Caki2 (cell line): ENCODE measurements at places on chromosomes 3 and 15. TPM values are rescaled to one million over a fixed set of nuclear protein-coding genes. Genes with fewer than 3 reads are reported as not detected.

DNA sequence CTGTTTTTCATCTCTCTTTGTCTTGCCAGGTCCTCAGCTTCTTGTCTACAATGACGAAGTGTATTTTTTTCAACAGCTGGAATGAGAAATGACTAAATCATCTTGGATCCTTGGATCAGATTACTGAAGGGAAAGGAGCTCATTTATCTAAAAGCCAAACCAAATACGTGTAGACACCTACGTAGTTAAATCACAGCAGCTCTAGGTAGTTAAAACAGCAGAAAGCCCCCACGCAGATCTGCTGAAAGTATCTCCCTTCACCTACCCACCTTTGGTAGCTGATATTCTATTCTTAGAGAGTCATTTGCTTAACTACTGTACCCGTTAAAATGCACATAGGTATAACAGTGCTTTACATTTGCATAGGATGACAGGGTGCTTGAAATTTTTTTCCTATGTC is 105.5 kb upstream of the WNT5A start:
- no peak for DNase-seq

DNA sequence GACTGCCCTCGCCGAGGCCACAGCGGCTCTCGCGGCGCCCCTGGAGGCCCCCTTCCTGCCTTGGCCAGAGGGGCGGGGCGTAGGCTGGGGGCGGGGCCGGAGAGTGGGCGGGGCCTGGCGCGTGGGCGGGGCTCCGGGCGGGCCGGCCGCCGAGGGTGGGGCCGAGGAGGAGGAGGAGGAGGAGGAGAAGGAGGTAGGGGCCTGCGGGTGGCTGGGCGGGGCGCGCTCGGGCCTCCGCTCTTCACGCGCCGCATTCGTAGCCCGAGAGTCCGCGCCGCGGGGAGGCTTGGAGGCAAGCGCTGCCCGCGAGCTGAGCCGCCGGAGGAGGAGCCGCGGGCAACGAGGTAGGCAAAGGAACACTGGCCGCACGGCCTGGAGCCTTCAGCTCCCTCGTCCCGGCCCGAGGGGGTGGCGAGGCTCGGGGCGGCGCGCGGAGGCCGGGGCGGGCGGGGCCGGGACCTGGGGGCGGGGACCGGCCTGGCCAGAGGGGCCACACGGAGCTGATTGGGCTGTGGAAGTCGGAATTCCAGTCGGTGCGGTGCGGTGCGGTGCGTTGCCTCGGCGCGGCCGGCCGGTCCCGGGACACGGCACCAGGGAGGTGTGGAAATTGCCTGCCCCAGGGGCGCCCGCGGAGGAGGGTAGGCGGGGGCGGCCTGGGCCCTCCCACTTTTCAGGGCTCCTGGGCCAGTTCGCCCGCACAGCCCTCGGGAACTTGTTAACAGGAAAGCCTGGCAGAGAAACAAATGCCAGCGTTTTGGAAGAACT is at the start of gene PPP2R3A:
Gene PPP2R3A (plus strand): TSS at position 223 of the 765 bp plus-strand sequence. CDS start 35,771 bp downstream, outside the sequence.
- DNase-seq = peak; percentile 91

DNA sequence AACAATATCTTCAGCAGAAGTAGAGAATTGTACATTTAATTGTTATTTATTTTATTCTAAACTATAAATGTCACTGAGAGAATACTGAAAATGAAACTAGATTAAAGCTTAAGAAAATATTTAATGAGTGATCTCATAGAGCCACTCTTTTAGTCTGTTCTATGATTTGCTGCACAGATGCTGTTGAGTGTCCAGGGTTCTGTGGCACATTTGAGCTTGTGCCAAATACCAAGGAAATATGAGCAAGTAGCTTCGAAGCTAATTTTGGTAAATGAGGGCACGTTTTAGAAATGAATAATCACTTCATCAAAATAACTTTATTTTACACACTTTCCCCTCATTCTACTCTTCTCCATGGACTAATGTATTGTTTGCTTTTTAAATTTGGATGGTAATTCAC is 53.6 kb upstream of the THRB start:
- DNase-seq = no peak

DNA sequence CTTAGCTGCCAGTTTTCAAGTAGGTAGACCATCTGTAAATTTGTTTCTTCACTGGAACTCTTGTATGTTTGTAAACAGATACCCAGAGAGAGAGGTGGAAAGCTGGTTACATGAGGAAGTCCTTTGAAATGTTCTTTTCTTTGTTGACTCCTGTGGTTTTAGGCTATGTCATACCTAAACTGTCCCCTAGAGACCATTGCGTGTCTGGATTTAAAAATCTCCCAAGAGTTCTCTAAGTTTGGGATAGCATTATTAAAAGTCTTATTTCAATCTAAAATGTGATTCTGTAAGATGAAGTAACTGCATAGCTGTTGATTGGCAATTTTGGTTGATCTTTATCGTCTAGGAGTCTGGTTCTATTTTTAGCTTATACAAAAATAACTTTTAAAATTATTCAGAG is 127.2 kb downstream of the GHSR start:
- DNase-seq = no peak

DNA sequence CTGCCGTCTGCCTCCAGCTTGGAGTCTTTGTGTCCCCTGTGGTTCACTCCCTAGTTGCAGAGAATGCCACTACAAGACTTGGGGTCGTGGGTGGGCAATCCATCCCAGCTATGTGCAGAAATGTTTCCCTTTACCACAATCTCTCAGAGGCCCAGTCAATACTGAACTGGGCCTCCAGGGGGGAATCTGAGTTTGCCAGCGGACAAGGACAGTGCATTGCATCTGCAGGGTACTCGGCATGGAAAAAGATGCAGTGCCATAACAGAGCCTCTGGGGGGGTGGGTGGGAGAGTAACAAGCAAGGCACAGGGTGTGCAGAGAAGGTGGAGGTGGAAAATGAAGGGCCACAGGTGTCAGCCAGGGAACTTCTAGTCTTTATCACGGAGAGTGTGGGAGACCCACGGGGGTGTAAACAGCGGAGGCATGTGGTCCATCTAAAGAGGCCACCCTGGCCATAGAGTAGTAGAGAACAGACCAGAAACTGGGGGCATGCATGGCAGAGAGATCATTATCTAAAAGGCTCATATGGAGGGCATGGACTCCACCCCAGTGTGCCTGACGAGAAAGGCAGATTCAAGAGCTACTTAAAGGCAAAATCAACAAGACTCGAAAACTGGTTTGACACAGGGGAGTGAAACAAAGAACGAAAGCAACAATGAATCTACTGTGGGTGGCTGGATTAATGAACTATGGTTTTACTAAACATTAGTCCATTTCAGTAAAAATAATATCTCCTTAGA is 182.4 kb downstream of the ANXA2 start:
- DNase-seq = no peak

- DNase-seq = no peak
Observed at GRCh38 chr3:160224256-160224655, 966 bp upstream of the C3orf80 start.

GRCh38 chr3:127037418-127037841 is 54.5 kb downstream of the PLXNA1 start:
- no peak for DNase-seq

The TXNRD3 gene
- 4.4 and 12.3 TPM in 2 replicates for total RNA-seq

DNA sequence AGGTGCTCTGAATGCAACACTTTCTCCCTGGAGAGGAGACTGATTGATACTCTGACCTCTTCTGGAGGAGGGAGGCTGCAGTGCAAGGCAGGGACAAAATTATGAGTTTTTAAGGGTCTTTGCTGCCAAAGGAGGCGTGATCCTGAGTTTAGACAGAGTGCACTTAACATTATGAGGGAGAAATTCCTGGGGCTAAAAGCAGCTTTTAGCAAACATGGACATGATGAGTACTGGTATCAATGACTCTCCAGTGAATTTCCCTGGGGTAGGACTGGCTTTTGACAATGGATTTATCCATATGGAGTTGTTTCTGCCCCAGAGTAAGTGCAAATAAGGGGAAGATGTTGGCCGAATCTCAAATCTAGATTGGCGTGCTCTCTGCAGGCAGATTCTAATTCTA is 133.1 kb downstream of the THSD4 start:
- DNase-seq = no peak

GRCh38 chr15:60399931-60400330 is 2.1 kb upstream of the ANXA2 start:
- no peak for DNase-seq

The CDHR4 gene
- total RNA-seq = not detected in 2 replicates

- no peak for DNase-seq
Observed at GRCh38 chr15:57144448-57144847, 226.0 kb downstream of the TCF12 start.

The LIPC gene
- 0.23 and 4.0 TPM in 2 replicates for total RNA-seq

The ADAMTS17 gene
- not detected in 2 replicates for total RNA-seq

The A4GNT gene
- total RNA-seq = not detected in 2 replicates

GRCh38 chr15:65937054-65937453 is 67.8 kb downstream of the RAB11A start:
- DNase-seq = no peak

GRCh38 chr3:129130291-129130813 is 8.7 kb upstream of the RAB43 start:
- no peak for DNase-seq

The EOMES gene
- not detected in 2 replicates for total RNA-seq

DNA sequence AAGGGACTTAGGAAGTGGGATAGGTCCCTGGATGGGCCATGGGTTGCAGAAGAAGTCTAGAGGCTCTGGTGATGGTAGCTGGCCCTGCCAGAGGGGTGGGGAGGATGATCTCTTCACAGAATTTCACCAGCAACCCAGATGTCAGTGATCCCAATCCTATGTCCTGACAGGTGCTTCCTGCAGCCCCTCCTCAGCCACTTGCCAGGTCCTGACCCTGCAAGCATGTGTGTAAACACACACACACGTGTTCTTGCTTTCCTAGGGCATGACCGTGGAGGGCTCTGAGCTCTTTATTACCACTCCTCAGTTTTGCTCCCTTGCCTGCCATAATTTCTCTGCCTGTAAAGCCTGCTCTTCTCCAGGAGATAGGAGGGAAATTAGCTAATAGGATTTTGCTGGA is 12.5 kb downstream of the TEX264 start:
- no peak for DNase-seq

DNA sequence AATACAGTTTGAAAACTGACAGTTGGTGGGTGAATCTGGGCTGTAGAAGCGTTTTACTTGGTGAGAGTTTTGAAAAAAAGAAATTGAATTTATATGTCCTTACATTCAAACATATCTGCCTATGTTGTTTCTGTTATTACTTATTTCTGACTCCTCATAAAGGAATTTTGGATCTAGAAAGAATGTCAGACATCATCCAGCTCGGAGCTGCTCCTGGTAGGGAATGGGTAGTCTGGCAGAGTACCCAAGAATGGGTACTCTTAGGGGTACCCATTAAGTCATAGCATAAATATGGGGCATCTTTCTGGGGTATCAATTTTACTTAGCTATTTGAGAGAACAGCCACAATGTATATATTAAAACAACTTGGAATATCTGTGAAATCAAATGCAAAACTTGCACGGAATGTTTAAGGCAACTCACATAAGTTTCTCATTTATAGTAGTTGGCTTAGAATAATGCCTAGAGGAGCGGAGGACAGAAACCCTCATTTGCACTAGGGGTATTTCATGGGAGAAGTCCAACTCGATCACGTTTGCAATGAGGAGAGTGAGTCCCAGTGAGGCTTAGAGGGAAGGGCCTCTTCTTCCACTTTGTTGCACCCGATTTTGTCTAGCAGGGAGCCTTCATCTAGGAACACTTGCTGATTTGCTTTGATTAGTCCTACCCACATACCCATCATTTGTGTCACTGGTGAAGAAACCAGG is 2.4 kb upstream of the LARP6 start:
- DNase-seq = no peak

DNA sequence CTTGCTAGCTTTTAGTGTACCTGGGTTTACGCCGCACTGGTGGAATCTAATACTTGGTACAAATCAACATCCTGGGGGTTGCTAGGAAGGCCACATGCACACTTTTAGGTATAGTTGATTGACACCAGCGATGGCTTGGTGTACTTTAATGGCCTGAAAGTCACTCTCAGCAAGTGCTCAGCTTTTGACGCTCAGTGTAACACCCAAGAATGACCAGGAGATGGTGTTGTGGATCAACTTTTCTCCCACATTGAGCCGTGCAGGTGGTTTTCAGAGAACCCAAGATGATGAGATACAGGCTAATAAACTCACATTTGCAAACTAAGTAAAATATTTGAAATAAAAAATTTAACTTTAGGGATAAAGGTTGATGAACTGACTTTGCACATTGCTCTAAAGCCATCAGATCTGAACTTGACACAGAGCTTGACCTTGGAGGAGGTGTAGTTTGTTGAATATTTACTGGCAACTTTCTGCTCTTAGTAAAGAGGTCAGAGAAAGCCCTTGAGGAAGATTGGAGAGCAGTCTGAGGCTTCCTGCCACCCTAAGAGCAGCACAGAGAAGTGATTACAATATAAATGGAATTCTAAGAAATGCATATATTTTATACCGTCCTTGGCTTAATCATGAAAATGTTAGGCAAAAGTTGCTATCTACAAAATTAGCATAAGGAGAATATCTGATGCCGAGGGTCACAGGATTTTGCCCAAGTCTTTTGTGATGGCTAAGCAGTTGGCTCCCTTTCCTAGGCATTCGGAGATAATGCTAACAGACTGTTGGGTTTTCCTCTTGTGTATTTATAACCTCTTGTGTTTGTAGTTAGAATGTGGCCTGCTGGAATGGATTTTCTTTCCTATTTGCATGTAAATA is 143.4 kb upstream of the RASGRP1 start:
- peak; percentile 41 for DNase-seq

The FANCD2OS gene
- total RNA-seq = not detected in 2 replicates

DNA sequence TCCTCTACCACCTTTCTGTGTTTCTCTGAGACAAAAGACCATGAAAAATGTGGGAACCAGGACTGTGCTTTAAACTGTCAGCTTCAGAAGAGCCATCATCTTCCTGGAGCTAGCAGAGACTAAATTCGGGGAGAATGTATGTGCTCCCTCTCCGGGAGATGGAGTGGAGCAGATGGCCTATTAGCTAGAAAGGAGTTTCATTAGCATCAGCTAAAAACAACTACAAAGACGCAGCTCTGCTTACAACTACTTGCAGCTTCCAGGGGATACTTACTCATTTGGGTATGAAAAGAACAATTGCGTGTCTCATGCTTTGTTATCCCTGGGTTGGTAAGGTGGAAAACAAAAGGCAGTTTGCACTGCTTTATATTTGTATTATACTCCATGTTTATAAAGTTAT is 159.6 kb downstream of the MFSD1 start:
- no peak for DNase-seq

DNA sequence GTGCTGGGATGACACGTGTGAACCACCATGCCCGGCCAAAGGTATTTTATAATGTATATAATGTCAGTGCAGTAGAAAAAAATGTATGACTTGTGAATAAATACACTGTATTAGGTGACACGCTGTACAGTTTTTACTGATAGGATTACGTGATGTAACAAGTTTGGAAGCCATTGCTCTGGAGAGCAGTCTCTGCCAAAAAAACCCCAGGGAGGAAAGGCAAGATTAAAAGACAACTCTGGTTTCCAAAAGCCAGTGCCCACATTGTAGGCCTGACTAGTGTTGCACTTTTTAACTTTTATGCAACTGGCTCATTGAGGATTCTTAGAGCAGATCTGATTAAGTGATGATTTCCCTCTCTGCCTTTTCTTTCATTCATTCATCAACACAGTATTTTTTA is 62.0 kb upstream of the SLC2A2 start:
- no peak for DNase-seq

The CCR9 gene
- total RNA-seq = 0.81 TPM in 1 of 2 replicates, not detected in the other
